ENCODE measurements at places on chromosomes 16 and 17.

DNA sequence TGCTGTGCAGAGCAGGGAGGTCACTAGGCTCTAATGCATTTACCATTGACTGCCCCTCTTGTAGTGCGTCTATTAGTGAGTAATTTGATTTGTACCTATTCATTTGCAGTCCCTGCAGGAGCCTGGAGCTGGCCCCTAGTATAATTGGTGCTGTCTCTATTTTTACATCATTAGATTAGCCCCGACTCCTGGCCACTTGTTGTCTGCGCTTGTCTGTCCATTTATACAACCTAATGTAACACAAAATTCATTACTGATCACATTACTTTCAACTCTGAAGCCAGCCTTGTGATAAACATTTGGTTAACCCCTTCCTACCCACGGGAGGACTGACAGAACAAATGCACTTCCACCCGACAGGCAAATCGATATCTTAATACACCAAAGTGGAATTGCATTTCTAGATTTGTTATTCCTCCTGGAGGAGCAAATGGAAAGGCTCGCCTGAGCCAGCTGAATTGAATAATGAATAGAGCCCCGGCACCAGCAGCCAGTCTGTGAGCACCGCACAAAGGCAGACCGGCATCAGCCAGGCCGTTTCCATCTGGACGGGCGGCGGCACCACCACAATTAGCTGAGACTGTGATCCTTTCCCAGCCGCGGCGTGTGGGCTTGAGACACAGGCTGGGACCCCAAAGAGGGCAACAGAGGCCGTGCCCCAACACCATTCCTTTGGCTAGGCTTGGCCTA is 18.7 kb upstream of the TBX2 start:
- no peak for DNase-seq

DNA sequence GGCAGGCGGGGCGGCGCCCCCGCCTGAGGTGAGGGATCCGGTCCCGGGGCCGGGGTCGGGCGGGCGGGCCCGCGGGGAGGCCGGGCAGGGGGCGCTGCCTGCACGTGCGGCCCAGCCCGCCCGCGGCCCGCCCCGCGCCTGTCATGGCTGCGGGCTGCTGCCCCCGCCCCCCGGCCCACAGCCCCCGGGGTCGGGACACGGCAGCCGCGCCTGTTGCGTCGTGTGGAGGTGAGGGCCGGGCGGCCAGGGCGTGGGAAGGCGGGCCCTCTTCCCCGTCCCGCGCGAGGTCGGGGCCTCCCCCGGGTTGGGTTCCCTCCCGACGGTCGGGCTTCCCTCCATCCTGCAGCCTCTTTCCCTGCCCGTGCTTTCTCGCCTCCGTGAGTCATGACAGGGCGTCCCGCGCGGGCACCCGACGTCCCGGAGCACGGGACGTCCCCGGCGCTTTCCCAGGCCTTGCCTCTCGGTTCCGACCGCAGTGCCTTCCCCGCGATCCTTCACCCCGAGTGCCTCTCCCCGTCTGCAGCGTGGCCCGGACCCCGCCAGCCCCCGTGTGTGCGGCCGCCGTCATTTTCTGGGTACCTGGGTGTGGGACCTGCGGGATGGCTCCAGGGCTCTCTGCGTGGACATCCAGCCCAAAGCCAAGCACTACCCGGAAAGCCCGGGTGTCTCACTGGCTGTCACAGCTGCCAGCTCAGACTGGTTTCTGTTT is 76.7 kb downstream of the CHD9 start:
- peak; percentile 37 for DNase-seq

GRCh38 chr16:19084879-19085278 is 17.5 kb downstream of the COQ7 start:
- DNase-seq: no peak

GRCh38 chr17:1807890-1808289 is 21.8 kb downstream of the SMYD4 start:
- no peak for DNase-seq

DNA sequence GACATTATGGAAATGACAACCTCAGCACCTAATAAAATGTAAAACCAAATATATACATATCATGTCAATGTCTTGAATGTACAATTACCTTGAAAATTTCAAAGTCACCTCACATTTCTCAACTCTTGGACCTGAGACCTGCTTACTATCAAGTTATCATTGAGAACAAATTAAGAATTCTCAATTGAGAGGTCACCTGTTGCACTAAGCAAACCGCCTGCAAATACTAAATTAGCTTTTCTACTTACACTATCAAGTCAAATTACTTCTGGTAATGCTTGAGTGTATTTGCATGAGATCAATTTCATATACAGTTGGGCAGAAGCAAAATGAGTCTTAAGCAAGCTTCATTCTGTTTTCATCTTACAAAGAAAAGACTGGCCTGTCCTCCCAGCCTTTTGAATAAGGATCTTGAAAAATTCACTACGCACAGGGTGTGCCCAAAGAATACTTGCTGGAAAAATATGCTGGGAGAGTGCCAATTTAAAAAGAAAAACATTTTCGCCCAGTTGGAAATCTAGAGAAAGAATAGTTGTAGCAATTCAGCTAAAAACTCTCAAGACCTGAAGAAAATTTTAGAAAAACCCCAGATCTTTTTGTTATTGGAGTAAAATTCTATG is 35.7 kb downstream of the KANSL1 start:
- DNase-seq: no peak

- DNase-seq: no peak
Measured at GRCh38 chr17:35774499-35774898, 13.8 kb downstream of the C17orf50 start.

DNA sequence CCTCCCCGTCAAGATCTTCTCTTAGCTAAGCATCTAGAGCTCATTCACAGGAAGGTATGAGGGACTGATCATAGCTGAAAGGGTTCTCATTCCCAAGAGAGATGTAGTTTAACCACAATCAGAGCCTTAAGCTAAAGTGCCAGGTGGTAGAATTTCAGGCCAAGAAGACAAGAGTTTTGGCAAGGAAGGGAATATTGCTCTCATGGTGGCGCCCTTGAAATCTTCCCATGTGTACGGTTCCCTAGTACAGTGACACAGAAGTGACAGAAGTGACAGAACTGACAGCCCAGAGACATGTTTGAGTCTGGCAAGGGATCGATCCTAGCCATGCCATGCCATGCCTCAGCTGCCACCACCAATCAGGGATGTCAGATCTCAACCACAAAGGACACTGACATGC is 2.5 kb downstream of the GRIN2C start:
- DNase-seq: peak; percentile 49

DNA sequence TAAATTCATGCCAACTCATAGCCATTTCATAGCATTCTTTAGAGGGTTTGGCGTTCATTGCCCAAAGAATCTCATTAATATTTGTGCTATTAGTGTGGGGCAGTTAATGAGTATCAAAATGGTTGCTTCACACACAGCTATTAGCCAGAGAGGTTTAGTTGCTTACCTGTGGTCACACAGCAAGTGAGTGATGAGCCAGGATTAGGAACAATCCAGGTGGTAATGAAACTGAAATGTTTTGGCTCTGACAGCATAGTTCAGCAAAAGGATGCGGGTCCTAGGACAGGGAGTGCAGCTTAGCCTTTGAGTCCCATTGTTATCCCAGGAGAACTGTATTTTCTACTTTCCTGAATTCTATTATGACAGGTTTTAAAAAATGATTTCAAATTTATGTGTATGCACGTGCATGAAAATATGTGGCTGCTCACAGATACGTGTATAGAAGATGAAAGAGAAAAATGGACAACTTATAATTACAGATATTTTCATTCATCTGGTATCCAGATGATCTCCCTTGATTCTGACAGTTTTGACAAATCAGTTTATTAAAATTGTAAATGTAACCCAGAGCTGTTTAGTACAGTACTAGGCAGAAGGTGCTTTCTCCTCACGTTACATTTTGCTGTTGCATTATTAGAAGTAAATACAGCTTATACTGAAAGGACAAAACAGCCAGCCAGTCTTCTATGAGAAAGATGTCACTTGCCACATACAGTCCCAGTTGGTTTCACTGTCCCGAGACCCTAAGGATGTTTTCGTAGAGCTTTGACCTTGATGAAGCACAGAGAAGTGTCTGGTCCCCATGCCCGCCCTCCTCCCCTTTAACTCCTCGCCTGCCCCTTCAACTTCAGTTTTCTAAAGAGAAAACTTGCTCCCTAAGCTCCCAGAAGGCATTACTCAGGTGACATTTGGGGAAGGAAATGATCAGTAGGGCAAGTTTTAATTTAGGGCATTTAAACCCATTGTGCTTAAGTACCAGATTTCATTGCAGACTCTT is 99.8 kb upstream of the TBX2 start:
- DNase-seq: no peak

DNA sequence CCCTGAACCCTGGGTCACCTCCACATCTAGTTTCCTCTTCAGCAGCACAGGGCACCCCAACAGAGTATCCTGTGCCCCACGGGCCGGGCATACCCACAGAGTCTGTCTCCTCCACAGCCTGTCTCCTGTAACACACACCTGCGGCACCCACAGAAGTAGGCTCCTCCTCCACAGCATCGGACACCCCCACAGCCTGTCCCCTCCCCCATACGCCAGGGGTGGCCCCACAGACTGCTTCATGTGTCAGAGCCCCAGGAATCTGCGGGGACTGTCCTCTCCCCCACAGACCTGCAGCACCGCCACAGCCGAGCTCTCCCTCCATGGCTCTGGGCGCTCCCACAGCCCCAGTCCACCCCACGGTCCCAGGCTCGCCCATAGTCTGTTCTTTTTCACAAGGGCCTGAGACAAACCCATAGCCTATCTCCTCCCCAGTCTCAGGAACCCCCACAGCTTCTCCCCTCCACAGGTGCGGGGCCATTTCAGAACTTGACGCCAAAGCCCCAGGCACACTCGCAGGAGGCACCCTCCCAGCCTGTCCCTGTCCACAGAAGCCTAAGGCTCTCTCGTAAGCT is 1.4 kb downstream of the KIAA0753 start:
- DNase-seq: no peak

DNA sequence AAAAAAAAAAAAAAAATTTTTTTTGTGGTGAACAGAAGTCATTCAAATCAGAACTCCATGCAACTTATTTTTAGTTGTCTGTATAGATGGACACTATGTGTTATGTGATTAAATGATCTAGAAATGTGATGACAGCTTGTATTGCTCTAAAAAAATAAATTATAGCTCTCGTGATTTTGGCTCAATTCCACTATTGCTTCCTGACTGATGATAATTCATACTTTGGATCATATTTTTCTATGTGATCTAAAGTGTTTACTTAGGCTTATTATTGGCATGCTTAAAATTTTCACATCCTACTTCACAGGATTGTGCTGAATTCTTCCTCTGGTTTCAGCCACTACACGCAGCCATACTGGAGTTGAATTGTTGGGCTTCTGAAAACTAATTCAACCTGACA is 76.8 kb downstream of the RPGRIP1L start:
- no peak for DNase-seq

DNA sequence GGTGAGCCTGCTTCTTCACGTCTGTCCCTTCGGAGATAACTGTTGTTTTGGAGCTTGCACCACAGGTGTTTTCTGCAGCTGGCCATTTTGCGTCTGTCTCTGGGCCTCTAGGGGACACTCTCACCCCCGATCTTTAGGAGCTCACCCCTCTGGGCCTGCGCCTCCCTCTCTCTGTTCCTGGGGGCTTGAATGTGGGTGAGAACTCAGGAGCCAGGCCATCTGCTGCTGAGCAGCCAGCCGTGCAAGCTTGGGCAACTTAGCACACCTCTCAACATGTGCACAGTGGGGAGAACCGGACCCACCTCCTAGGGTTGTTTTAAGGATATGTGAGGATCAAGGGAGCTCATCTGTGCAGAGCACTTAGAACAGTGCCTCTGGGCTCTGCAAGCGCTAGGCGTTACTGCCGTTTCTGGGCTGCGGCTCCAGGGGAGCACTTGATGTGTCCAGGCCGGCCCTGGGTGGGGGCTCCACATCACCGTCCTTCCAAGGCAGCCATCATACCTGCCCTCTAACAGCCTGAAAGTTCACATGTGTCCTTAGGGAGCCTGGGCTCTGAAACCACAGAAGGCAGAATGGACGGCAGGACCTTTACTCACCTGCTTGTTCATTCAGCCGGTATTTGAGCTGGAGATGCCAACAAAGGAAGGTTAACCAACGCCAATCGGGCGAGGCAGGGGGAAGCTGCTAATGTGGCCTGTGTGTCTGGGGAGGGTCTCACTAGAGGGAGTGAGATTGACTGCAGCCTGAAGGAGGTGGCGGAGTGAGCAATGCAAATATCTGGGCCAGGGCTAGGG is 66.3 kb downstream of the MRC2 start:
- DNase-seq: no peak

DNA sequence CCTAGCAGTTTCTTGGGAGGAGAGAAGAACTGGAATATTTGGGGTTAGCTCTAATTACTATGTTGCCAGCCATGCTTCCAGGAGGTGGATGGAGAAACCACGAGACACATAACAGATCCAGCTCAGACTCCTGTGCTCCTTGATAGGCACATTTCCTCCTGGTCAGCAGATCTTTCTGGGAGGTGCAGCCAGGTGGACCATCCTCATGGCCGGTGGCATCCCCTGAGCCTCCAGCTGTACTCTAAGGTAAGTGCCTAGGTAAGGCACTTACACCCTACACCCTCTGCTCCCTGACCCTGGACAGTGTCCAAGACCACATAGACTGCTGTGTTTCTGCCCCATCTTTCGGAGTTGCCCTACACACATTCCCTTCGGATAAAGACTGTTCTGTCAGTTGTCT is 27.1 kb upstream of the N4BP1 start:
- DNase-seq: no peak

GRCh38 chr16:85036236-85037049 is 8.8 kb downstream of the KIAA0513 start:
- DNase-seq: no peak

DNA sequence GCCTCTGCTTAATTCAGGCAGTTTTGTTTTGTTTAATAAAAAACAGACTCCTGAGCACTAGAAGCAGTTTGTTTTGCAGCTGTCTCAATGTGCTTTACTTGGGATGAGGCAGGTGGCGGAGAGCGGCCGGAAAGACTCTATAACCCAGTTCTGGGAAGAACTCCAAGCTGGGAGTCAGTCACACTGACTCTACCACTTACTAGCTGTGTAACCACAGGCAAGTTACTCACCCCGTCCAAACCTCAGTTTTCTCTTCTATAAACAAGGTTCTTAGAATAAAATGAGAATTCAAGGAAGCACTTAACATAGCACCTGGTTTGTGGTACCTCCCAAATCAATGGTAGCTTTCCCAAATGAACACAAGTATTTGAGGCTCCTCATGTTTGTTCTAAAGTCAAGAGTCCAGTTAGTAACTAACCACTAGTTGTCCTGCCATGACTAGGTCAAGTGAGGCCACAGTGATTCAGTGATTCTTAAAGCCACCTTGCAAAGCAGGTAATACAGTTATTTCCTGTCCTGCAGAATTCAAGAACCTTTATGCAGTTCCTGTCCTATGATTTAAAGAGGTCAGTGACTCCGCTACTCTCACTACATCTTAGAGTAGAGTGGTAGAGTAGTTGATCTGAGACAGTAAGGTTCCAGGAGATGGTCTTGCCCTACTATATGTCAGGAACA is 2.7 kb downstream of the TXNDC17 start:
- no peak for DNase-seq

DNA sequence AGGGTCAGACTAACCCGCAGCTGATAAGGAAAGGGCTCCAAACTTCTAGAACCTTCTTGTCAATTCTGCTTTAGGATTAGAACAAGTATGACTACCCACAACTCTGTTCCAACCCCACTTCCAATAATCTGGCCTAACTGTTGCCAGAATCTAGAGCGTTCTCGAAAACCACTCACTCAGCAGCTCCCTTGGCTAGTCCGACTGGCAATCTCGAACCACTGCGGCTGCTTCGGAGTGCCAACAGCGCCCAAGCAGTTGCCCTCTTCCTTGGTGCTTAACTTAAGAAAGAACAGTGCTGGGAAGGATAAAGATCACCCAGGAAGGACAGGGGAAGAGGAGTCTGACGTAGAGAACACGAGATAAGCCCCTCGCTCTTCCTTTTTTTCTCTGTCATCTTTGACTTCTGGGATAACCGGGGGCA is 818 bp downstream of the DNAJC7 start:
- peak; percentile 25 for DNase-seq

All from cerebellar cortex (tissue), 1 donor.